D341Med (cell line): ENCODE measurements at places on chromosomes 6 and 20.

DNA sequence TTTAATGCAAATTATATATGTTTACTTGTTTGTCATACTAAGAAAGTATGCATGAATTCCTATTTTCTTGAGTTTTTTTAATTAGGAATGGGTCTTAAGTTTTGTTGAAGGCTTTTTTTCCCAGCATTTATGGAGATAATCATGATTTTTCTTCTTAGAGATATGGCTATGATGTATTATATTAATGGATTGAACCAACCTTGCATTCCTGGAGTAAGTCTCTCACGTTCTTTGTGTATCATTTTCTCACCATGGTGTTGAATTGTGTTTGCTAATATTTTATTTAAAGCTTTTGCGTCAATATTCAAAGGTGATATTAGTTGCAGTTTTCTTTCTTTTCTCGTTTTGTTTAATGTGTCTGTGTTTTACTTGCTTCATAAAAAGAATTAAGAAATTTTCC, 48.4 kb upstream of the SLC35D3 start:
- DNase-seq: no peak

DNA sequence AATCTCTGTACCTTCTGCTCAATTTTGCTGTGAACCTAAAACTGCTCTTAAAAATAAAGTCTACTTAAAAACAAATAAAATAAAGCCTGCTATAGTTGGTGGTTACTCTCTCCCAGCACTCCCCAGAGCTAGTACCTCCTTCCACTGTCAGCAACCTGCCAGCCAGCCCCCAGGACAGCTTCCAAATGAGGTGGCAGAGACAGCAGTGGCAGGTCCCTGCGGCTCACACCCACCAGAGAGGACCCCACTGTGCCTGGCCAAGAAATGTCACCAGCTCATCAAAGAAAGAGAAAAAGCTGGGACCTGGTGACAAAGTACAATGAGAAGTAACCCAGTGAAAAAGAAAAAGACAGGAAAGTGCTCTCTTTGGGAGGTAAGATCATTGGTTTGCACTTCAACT, 15.2 kb downstream of the APMAP start:
- no peak for DNase-seq

DNA sequence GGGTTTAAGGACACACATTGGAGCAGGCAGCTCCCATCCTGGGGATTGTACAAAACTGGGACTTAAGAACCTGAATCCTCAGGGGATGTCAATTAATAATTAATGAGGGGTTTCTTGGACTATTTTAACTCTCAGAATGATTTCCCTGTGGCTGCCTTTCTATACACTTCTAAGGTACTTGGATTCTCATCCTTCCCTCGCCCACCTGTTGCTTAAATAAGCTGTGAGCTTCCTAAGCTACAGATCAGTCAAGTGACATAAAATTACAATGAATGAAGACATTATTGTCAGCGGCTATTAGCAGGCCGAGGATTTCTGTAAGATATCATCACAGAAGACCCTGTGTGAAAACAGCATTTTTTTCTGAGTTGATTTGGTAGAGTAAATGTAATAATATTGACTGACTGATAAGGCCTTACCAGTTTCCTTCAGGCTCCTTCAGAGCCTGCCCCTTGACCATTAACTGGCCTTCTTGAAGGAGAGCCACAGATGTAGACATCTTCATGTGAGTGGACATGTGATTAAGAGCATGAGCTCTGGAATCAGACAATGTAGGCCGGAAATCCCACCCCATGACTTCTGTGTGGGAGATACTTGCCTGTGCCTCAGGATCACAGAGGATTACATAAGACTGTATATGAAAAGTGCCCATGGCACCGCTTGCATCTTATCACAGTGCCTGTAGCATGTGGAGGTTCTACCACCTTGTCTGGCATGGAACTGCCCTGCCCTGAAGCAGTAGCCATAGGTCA, 101.7 kb downstream of the TULP4 start:
- no peak for DNase-seq

- DNase-seq: no peak
These were observed 52.9 kb downstream of the ZBTB9 start for GRCh38 chr6:33507261-33507660.

GRCh38 chr20:23159256-23159946, 73.3 kb upstream of the CD93 start:
- DNase-seq: no peak

DNA sequence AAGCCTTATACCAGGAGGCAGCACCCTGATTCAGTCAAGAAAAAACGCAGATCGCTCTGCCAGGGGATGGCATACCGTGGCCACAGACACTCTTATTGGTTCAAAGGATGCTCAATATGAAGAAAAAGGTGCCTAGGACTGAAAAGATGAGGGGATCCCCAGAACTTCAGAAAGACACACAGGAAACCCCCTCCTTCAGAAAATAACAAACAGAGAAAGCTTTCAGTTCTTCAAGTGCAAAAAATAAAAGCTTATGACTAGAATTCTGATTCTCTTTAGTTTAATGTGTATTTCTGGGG, 17.7 kb upstream of the MYB start:
- DNase-seq: no peak
